ENCODE measurements at places on chromosomes 12 and 14.

DNA sequence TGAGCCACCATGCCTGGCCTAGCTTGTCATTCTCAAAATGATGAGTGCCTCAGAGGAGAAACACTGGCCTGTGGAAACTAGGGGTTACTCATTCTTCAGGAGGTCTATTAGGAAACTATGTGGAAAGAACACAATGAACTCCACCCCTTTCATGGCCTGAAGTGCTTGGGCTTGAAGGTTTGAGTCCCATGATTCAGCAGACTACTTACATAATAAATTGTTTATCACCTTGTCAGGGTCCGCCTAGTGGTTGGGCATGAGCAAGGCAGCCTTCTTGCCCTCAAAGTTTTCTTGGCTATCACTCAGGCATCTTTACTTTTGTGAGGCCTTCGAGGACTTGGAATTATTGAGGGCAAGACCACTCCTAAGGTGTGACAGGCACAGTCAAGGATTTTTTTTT is 251.2 kb downstream of the ACSS3 start:
- DNase-seq, result no peak

GRCh38 chr12:38921025-38921677 is 15.8 kb upstream of the CPNE8 start:
- DNase-seq, result no peak

- DNase-seq, result no peak
Measured at GRCh38 chr12:25401547-25402345, 151.0 kb upstream of the KRAS start.

GRCh38 chr12:98544751-98545150 is 29.4 kb downstream of the TMPO start:
- no peak for DNase-seq

- no peak for DNase-seq
Measured at GRCh38 chr12:19183121-19183838, 53.7 kb downstream of the PLEKHA5 start.

DNA sequence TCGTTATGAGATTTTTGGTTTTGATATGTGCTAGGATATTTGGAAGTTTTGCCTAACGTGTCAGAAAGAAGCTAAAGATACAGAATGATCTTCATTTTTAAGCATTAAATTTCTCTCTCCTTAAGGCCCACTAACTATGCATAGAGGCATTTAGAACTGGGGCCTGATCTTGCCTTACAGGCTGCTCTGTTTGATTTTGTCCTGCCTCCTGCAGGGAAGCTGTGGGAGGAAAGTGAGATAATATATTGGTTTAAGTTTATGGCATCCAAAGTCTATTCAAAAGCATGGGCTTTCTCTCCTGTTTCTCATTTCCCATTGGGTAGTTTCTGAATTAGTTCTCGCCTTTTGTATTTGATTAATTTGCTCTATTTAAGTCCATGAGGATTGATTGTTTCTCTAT is 250.3 kb upstream of the FBXO33 start:
- DNase-seq, result no peak

- peak; percentile 9 for DNase-seq
Measured at GRCh38 chr12:110585231-110585799, 2.2 kb upstream of the PPTC7 start.

GRCh38 chr12:22256041-22256441 is 78.5 kb downstream of the ST8SIA1 start:
- no peak for DNase-seq

DNA sequence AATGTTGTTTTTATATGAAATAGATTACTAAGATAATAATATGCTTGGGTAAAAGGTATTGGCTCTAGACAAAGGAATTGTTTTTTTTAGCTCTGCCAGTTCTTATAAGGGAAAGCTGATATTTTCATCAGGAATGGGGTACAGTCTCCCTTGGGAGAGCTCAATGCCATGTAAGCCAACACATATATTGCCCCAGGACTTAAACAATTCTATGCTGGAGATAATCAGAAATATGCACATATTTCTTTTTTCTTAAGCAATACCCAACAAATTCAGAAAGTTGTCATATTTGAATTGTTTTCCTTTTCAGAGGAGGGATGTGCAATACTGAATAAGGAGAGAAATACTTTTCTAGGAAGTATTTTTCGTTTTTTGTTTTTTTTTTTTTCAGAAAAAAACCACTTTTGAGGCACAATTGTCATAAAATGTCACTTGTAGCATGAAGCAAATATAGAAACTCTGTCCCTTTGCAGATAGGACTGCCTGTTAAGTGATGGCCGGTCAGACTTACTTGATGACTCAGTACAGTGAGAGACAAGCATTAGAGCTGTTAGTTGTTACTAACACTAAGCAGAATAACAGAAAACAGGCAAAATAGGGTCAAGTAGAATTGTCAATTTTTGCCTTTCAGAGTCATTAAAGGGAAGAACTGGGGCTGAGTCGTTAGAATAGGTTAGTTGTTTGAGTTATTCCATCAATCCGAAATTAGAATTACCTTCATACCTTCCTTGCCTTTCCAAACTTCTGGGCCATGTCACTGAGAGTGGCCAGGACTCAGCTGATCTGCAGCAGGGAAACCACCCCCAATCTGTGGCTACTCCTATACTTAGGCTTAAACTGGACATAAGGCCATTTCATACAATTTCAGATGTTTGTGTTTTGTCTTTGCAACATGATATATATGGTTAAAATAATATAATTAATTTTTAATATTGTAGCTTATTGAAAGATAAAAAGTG is 168.1 kb downstream of the SLC38A4 start:
- no peak for DNase-seq

GRCh38 chr12:89166525-89166934 is 185.8 kb downstream of the DUSP6 start:
- DNase-seq, result no peak

DNA sequence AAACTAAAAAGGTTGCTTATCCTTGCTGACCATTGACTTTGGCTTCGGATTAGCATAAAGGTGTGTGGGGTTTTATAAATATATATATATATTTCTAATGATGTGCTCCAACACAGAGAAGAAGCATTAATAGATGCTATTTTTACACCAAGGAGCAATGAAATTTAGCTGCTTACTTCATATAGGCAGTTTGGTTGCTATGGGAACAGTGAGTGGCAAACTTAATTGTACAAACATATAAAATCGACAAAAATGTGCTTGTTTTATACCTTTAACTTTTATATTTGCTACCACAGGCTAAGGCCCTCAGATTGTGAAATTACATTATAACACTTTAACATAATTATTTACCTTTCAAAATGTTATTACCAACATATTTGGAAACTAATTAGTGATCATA is 303.4 kb downstream of the SEC23A start:
- no peak for DNase-seq

GRCh38 chr12:118183155-118183554 is 47.2 kb downstream of the PEBP1 start:
- DNase-seq, result no peak

DNA sequence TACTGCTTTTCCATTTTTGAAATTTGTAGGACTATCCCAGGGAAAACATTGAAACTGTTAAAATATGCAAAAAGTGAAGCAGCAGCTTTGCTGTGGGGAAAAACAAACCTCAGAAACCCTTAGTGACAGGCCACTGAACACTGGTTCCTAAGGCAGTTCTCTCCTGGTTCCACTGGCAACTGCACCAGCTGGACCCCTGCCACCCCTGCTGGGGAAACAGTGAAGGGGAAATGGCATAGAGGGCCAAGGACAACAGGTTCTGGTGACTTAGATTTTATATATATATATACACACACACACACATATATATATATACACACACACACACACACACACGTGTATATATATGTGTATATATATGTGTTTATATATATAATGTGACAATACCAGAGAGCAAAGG is 16.2 kb upstream of the KRT7 start:
- no peak for DNase-seq

DNA sequence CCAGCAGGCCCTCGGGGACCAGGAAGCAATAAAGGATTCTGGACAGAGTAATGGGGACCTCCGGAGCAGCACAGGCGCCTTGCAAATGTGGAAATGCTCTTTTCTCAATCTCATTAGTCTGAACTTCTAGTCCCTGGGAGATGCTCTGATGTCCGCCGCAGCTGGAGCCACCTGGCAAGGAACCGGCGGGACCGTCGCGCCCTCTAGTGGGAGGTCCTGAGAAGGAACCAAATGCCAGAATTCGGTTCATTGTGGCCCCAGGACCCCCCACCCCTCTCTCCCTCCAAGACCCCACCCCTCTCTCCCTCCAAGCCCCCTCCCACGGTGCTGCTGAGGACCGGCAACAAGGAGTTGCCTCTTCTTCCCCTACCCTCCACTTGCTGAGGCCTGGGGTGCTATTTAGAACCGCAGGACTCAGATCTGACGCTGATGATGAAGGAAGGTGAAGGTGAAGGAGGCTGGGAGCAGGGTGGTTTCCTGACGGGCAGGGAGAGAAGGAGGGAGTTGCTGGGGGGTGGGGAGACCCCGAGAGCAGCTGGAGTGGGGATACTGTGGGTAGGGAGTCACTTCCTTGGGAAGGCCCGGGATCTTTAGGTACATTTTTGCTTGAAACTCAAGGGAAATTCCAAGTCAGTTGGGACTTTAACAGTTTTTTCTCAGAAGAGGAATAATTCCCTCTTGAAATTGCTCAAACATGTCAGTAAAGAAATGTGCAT is 42.5 kb downstream of the SMIM41 start:
- DNase-seq, result peak; percentile 31

DNA sequence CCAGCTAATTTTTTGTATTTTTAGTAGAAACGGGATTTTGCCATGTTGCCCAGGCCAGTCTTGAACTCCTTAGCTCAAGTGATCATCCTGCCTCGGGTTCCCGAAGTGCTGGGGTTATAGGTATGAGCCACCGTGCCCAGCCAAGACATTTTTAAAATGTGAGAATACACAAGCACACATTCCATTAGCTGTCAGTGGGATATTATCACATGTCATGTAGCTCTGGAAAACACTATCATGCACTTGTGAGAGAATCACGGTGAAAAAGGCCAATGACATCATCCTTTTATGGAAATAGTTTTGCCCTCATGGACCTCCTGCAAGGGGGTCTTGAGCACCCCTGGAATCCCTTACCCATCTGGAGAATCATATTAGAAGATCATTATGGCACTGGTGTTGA is 28.3 kb downstream of the ERC1 start:
- no peak for DNase-seq

GRCh38 chr12:64205542-64205941 is 16.6 kb downstream of the KICS2 start:
- no peak for DNase-seq

DNA sequence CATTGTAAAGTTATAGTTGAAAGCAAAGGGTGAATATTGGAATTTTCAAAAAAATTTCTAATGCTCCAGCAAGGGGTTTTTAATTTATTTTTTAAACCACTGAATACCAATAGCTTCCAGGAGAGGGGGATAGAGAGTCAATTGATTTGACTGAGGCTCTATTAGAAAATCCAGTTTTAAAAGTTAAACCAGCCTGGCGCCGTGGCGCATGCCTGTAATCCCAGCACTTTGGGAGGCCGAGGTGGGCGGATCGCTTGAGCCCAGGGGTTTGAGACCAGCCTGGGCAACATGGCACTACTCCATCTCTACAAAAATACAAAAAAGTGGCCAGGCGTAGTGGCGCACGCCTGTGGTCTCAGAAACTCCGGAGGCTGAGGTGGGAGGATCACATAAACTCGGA is 150.1 kb downstream of the SLC38A4 start:
- no peak for DNase-seq

GRCh38 chr12:76915361-76916169 is 36.7 kb upstream of the CSRP2 start:
- DNase-seq, result no peak

DNA sequence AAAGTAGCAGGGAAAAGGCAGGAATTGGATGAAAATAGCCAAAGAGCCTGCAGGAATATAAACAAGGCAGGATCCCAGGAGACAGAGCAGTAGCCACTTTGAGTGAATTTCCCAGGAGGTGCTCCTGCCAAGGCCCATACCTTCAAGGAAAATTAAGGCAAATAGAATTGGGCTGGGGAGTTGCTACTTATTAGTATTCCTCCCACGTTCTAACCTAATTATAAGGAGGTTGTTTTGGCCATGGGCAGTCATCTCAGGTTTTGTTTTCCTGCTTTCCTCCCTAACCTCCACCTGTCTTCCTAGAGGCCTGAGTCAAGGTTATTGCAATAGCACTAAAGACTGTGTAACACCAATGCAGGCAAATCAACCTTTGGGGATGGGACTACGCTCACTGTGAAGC is 73.1 kb downstream of the DAD1 start:
- no peak for DNase-seq

DNA sequence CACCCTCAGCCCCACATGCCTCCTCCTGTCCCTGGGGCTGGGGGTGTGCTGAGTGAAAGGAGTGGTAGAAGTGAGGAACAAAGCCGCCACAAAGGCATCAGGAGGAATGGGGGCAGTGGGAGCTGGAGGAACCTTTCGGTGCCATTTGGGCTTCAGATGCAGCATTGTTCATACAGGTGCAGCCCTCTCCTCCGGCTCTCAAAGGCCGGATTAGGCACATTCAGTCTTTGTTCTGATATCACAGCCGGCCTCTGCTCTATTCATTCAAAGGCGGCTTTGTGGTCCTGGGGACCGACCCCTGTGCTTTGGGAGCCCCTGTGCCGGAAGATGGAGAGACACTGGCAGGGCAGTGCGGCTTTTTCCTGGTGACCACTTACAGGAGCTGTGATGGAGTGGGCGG is 53.2 kb downstream of the SMOC1 start:
- no peak for DNase-seq

DNA sequence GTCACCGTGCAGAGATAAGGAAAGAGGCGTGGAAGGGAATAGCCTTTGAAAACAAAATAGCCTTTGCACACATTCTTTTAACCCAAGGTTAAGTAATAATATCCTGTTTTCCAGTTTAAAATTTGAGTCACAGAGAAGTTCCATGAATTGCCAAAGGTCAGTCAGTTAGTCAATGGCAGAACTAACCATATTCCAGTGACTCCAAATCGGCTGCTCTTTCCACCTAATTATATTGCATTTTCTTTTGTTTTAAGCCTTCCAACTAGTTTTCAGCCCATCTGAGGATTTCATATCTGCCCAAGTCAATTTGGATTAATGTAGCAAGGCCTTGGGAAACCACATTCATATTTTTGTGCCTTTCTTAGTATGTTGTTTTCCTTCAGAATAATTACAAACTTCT is 373.0 kb downstream of the CCDC91 start:
- DNase-seq, result no peak

DNA sequence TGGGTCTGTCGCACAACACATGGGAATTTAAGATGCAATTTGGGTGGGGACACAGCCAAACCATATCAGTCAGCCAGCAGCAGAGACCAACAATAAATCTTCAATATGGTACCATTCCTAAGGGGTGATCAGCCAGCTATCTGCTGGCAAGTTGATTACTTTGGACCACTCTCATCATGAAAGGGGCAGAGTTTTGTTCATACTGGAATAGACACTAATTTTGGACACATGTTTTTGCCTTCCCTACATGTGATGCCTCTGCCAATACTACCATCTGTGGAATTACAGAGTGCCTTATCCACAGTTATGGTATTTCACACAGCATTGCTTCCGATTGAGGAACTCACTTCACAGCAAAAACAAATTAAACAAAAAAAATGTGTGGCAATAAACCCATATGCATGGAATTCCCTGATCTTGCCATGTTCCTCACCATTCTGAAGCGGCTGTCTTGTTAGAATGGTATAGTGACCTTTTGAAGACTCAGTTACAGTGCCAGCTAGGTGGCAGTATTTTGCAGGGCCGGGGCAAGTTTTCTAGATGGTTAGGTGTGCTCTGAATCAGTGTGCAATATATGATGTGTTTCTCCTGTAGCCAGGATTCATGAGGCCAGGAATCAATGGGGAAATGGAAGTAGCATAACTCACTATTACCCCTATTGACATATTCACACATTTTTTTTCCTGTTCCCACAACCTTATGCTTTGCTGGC is 179.0 kb upstream of the IGF1 start:
- DNase-seq, result no peak

GRCh38 chr12:131133994-131134393 is 180.3 kb downstream of the ADGRD1 start:
- DNase-seq, result no peak

All from stimulated activated CD8-positive, alpha-beta memory T cell treated with anti-CD3 and anti-CD28 coated beads, Interleukin-7, amount 100 ng/mL, for 4 hours (primary cell).